IPS DF 19.7 (cell line): ENCODE measurements at places on chromosomes 3 and 15.

DNA sequence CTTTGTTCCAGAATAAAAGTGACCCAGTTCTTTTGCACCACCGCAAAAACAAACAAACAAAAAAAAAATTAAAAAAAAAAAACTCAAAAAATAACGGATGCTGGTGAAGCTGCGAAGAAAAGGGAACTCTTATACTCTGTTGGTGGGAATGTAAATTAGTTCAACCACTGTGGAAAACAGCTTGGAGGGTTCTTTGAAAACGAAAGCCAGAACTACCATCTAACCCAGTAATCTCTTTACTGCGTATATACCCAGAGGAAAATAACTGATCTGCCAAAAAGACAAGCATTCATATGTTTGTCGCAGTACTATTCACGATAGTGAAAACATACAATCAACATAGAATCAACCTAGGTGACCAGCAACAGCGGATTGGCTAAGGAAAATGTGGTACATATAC, 298.9 kb upstream of the CBLB start:
- DNase-seq = no peak

DNA sequence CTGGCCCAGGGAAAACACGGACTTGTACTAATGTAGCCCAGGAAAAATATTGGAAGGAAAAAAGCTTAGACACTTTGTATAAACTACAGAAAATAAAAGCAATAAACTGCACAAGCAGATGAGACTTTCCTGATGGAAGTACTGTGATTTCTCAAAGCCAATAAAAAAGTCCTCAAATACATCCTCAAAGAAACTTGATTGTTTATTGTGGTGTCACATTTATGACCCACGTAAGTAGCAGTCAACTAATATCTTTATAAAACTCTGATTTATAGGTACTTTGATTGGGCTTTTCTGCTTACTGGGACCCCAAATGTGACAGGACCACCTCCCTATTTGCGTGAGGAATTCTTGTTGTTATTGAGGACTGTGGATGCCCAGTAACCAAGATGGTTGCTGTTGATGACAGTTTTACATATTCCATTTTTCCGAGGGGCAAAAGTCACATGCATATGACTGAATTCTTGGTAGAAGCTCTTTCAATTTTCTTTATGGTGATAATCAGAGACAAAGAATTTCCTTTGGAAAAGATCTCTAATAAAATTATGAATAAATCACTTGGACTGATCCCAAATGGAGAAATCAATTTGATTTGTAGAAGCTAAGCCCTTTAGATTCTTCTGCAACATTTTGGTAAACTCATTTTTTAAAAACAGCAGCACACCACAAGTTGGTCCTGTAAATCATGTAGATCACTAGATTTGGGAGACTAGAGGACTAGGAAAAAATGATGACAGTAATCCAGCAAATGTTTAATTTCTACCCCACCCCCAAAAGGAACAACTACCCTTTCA, 159.0 kb upstream of the TSC22D2 start:
- DNase-seq = no peak

- peak; percentile 75 for DNase-seq
Observed at GRCh38 chr3:8663177-8664061, 18.8 kb upstream of the SSUH2 start.

- no peak for DNase-seq
Observed at GRCh38 chr3:16183082-16183481, 8.6 kb downstream of the GALNT15 start.

DNA sequence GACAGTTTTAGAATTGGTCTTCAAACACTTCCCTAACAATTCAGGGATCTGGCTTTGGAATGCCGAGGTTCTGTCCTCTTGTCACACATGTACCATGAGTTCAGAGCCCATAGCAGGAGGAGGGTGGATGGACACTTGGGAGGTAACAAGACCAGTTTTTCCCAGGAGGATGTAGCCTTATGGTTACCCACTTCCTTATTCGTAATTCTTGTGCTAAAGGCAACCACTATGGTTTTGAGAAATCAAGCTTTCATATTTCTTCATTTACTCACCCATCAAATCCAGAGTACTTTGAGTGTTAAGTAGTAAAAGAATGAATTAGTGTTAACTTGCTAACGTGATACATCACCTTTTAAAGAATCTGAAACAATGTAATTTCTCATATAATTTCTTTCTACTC, 479.6 kb upstream of the ALCAM start:
- DNase-seq = no peak

DNA sequence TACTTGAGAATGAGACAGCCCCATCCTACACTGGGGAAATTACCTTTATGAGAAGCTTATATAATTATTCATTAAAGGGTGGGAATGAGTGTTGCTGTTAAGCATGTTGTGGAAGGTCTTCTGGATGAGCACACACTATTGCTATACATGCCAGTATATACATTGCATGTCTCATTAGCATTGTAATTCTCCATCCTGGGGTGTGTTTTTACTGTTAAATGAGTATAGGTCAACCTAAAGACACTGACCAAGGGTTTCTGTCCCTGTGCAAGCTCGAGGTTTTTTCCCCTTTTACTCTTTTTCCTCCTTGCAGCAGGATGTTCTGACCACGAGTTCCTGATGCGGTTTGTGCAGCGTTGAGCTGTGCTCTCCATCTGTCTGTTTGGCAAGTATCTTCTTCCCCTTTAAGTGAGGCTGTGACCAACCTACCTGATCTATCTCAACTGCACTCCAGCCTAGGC, 7.2 kb upstream of the IVD start:
- DNase-seq = no peak

DNA sequence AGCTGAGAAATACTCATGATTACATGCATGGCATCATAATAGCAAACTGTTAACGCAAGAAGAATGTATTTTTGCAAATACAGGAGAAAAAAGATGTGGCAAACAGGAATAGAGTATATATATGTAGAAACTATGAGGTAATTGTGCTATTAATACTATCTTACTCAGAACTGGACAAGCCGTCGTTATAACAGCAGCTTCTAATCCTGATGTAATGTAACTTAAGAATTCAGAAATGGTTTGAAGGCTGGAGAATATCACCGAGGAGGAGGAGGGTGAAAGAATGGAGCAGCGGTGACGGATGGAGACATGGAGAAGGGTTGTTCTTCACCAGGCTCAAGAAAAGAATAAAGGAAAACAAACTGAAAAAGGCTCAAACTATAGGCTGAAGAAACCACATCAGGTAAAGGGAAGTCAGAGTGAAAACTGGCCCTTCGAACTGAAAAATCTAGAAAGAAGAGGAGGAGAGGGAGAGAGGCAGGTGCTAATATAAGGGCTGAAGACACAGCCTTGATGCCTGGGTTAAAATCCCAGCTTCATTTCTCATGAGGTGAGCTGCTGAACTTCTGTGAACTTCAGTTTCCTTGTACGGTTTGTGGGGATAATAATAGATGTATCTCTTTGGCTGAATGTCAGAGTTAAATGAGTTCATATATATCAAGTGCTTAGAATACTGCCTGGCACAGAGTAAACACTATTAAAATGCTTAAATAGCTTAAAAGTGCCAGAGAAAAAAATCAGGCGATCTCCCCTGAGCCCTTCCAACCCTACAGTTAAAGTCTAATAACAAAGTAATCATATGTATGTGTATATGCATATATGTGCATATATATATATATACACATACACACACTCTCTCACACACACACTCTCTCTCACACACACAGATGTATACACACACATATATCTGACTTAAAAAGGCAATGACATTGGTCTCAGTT, 43.9 kb downstream of the GOLIM4 start:
- no peak for DNase-seq

- DNase-seq = no peak
Observed at GRCh38 chr3:185059766-185060165, 93.1 kb downstream of the C3orf70 start.

GRCh38 chr3:158050461-158050860, 55.8 kb downstream of the SHOX2 start:
- DNase-seq = no peak

DNA sequence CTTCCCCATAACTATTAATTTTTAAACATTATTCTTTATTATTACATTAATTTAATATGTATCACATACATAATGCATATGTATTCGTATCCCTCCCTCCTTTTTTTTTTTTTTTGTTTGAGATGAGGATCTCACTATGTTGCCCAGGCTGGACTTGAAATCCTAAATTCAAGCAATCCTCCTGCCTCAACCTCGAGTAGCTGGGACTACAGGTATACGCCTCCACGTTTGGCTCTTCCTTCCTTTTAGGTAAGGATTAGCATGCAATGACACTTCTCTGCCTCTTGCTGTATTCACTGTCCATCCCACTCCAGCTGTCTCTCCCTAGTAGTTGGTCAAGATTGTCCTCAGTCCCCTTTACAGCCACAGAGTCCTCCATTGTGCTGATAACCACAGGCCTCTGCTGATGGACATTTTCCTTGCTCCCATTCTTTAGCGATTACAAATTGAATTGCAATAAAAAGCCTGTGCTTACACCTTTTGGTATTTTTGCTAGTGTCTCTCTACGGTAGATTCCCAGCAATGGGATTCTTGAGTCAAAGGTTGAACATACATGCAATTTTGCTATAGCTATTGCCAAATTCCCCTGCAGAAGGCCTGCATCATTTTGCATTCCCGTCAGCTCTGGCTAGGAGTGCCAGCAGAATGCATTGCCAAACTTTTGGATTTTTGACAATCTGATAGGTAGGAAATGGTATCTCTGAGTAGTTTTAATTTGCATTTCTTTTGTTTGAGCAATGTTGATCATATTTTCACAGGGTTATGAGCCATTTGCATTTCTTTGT, 156.6 kb downstream of the SMAD6 start:
- DNase-seq = no peak

GRCh38 chr3:58329150-58329921, 3.4 kb upstream of the PXK start:
- no peak for DNase-seq

DNA sequence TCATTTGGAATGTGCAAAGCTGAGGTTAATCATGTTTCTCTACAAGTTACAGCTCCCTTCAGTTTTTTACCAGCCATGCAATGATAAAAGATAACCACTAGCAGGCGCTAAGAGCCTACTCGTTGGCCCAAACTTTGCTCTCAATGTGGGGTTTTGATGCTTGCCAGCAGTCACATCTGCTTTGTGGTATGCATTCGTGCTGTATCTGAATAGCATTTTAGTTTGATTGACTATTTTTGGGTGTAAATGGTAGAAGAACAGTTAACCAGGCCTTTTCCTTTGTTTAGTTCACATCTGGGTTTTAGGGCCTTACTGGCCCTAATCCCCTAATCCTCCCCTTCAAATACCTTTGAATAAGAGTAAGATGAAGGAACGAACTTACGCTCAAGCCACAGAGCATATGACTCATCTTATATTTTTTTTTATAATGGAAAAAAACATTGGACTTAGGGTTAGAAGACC, 4.4 kb upstream of the CLDN11 start:
- no peak for DNase-seq
